ENCODE measurements at places on chromosomes 2 and 18.

DNA sequence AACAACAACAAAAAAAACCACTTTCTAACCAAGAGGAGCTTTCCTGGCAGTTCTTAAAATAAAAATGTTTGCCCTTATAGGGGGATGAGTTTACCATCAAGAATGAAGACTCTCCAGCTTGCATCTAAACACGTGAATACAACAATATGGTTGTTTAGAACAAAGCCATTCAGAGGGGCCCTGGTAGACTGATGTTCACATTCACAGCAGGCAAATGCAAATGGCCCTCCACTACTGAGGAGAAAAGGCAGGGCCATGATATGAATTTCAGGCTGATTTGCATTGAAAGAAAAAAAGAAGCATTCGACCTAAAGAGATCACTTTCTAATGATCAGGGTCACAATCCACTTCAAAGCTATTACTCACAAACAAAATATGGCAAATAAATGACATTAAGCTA is 65.3 kb upstream of the OTOS start:
- DNase-seq = no peak

DNA sequence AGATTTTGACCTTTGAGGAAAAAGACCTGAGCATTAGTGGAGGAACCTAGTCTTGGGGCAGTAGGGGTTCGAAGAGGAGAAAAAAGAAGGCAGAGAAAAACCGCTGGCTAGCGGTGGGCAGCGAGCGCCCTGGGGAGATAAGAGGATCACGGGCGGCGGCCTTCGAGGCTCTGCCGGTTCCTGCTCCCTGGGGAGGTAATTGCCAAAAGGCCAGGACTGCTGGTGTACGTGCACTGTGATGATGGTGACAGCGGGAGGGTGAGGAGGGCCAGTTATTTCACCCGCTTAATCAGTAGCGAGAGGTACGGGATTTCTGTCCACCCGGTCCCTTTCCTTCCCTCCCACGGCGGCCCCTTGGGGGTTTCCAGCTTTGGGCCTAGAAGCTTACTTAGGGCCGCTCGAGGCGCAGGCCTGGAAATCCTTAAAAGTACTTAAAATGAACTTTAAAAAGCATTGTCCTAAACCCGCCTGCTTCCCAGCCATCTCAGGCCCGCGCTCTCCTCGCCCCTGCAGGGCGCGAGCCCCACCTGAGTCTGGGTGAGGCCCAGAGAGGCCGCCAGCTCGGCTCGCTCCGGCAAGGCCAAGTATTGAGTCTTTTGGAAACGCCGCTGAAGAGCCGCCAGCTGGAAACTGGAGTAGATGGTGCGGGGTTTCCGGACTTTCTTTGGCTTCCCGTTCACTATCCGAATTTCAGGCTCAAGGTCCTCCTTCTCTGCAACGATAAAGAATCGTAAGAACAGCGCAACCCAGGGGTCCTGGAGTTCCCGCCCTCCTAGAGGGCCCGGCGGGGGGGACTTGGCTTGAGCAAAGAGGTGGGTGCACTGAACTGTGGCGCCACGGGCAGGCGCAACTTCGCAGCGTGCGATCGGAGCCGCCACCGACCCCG is 1.5 kb downstream of the DLX2 start:
- no peak for DNase-seq

- no peak for DNase-seq
Measured at GRCh38 chr2:57617318-57617717, 429.3 kb upstream of the VRK2 start.

DNA sequence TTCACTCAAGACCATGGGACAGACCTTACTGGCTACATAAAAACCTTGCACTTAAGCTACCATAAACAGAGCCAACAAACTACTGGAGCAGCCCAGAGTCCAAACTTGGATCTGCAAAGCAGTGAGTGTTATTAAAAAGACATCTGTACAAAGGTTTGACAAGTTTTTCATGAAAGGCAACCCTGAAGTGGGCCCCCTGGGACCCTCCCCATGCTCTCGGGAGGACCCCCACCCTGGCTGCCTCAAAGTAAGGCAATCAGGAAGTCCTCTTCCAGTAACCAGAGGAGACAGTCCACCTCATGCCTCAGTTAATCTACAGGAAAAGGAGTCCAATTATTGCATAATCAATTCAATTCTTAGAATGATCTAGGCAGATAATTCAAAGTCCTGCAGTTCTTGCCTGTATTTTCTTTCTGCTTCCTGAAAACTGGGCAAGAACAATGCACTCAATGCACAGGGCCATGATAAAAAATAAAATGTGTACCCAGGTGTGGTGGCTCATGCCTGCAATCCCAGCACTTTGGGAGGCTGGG is 69.7 kb downstream of the TBC1D8 start:
- DNase-seq = no peak

GRCh38 chr2:63124218-63124617 is 73.6 kb downstream of the OTX1 start:
- DNase-seq = no peak

DNA sequence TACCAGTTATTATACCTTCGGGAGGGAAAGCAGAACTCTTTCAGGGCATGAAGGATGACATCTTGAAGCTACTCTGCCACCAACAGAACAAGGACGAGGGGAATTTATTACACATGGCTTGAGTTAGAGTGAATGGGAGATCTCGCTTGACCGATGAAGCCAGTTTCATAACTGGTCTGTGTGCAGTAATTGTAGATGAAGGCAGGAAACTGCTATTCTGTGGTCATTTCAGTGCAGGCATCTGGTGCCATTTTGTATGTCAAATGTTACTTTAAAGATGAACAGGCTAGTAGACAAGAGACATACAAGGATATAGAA is 20.5 kb downstream of the GREB1 start:
- DNase-seq = no peak

DNA sequence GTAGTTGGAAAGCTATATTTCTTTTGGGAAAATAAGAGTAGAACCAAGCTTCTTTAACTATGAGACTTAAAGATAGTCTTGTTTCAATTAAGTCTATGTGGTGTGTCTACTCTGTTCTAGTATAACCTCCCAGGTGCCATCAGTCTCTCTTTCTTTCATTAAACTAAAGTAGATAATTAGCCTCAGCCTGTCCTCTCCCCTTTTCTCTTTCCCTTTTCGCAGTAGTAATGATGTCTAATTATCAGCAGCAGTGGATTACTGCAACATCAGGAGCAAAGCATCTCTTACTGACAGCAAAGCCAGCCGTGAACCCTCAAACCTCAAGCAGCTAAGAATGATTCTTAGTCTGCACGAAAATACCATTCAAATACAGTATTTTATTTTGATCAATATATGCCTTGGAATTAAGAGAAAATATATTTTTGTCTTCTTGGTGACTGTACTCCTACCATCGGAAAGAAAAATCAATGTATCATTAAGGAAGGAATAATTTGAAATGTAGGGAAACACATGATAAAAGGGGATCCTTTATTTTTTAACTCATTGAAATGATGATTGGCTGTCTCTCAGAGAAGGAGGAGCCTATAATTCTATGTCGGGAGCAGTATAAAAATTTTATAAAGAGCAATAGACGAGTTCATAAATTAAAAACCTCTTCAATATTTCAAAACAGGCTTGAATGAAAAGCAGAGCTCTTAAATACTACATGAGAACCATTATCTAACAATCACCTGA is 4.5 kb downstream of the NOL4 start:
- no peak for DNase-seq

GRCh38 chr2:70380621-70381020 is 78.8 kb upstream of the FAM136A start:
- DNase-seq = no peak

DNA sequence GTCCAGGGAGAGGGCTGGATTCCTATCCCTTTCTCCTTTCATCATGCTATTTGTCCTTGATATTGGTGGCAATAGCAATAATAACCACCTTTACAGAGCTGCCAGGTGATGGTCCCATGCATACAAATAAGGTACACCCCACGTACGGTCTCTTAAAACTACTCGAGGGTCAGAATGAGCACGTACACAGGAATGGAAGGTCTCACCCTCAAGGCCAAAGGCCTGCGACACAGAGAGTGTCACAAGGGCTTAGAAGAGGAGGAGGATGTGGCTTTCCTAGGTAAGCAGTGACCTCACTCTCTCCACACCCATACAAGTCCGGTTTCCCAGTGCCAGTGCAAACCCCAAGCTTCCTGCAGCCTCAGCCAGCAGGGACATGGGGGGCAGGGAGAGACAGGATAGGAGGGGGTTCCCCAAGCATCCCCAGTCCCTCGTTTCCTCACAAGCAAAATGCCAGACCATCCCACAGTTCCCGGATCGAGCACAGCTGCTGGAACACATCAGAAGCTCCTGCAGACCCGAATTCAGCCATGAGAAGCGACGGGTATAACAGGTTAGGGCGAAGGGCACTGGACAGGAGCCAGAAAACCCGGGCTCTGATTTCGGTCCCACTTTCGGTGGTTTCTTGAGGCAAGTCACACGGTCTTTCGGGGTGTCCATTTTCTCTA is 49.2 kb downstream of the PLB1 start:
- DNase-seq = no peak

DNA sequence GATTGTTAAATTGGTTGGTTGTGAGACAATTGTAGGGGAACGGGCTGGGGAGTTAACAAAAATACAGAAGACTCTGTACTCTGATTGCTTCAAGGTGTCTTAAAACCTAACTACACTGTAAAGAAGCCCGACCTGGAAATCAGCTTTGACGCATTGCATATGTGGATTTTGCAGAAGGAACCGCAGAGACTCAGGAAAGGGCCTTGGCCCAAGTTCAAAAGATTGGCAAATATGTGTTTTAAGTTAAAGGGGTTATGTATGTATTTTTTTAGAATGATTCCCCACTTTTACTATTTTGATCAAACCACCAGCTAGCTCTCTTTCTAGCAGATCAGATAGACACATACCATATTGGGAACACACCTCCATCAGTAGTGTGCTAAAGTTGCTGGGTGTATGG is 18.0 kb upstream of the EDAR start:
- DNase-seq = no peak

- no peak for DNase-seq
Measured at GRCh38 chr2:216084547-216084946, 2.8 kb downstream of the TMEM169 start.

Measured in GM12891 (cell line).